C1 segment of cervical spinal cord (tissue), 14 donors: ENCODE measurements at places on chromosomes 4 and X.

GRCh38 chr4:162865102-162865501 is 301.6 kb downstream of the NAF1 start:
- no peak for DNase-seq

- DNase-seq: no peak
Observed at GRCh38 chr4:20552004-20552403, 148.3 kb upstream of the PACRGL start.

GRCh38 chr4:187665086-187665485 is 330.5 kb upstream of the ZFP42 start:
- no peak for DNase-seq

- no peak for DNase-seq
Observed at GRCh38 chr4:114025176-114025777, 45.8 kb upstream of the ARSJ start.

DNA sequence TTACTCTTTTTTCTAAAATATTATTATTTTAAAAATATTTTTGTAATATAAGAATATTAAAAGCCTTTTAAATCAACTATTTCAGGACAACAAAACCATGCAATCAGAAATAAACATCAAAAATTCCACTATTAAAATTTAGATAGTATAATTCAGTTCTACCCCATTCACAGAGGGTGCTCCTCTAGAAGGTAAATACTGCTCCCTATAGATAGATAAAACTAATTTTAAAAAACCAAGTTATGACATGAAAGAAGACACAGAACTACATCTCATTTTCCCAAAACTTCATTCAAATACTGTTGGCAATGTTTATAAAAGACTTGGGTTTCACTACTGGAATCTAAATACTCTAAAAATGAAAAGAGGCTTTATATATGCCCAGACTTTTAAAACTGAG is 219.3 kb downstream of the SPOCK3 start:
- no peak for DNase-seq

- DNase-seq: no peak
Observed at GRCh38 chr4:88989990-88990389, 67.0 kb downstream of the FAM13A start.

DNA sequence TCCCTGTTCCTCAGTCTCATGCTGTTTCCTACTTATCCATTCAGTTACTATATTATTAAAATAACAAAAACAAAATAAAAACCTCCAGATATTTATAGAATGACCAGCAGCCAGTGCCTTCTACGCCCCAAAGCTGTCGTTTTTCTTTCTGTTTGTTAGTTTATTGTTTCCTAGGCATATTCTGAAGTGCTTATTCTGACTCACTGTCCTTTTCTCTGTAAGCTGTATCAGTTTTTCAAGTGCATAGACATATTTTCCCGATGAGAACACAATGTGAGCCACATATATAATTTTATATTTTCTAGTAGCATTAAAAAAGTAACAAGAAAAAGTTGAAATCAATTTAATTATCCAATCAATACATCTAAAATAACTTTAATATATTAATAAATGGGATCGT is 2158.6 kb upstream of the TENM3 start:
- no peak for DNase-seq

DNA sequence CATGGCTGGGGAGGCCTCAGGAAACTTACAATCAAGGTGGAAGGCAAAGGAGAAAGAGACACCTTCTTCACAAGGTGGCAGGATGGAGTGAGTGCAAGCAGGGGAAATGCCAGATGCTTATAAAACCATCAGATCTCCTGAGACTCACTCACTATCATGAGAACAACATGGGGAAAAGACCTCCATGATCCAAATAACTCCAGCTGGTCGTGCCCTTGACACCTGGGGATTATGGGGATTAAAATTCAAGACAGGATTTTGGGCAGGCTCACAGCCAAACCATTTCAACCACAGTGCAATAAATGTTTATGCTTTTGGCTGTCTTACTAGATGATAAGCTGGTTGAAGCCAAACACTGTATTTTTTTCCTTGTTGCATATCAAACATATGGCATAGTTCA is 1112.4 kb downstream of the STIM2 start:
- no peak for DNase-seq

- no peak for DNase-seq
Observed at GRCh38 chr4:187996502-187997177, 1.1 kb downstream of the ZFP42 start.

DNA sequence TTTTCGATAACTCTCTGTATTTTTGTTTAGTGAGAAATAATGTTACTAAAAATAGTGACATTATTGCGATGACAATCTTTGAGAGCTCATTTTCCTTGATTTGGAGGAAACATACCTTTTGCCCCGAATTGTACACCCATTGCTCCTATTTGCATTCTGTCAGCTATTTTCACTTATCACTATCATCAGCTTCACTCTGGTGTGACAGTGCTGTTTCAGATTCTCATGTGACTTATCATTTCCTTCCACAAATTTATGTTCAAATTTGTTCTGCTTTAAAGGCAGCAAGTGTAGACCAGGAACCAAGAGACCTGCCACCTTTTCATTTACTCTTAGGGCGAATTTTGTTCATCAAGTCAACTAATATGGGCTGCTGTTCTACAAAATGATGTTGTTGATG is 179.4 kb downstream of the RBM46 start:
- no peak for DNase-seq

GRCh38 chr4:2882341-2882740 is 38.7 kb downstream of the ADD1 start:
- no peak for DNase-seq

DNA sequence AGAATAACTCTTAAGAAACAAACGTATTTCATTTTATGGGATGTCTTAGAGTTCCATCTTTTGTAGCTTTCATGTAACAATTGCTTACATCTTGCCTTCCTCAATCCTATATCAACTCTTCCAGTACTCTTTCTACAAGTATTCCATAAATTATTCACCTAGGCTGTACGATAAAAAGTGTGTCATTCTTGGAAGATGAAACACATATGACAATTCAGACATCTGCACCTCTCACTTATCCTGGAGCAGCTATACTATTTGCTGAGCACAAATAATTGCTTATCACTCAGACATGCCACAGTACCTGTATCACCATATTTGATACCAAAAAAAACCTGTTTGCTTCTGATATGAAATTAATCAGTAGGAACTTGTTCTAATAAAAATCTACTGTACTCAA is 1.0 kb downstream of the POF1B start:
- DNase-seq: no peak

- DNase-seq: no peak
Observed at GRCh38 chrX:63835361-63835760, 50.3 kb upstream of the ARHGEF9 start.

- DNase-seq: no peak
Observed at GRCh38 chr4:76803522-76803921, 94.4 kb downstream of the SOWAHB start.

- no peak for DNase-seq
Observed at GRCh38 chr4:13182133-13182532, 302.0 kb downstream of the RAB28 start.

GRCh38 chr4:104424475-104424941 is 70.2 kb downstream of the CXXC4 start:
- DNase-seq: no peak

GRCh38 chr4:100486496-100486895 is 31.3 kb downstream of the EMCN start:
- no peak for DNase-seq

DNA sequence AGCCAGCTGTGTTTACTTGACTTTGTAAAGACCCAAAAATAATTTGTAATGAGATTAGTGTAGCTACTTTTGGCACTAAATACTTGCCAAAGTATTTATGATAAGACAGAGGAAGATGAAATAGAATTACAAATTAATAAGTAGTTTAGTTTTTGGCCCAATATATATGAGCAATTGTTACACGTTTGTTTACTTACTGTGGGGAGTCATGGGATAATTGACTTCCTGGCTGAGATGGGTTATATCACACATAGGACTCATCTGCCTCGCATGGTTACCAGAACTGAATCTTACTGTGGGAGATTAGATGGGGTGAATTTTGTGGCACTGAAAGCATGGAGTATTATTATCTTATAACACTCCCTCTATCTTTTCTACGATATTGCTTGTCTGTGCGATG is 66.6 kb downstream of the INTS12 start:
- no peak for DNase-seq

DNA sequence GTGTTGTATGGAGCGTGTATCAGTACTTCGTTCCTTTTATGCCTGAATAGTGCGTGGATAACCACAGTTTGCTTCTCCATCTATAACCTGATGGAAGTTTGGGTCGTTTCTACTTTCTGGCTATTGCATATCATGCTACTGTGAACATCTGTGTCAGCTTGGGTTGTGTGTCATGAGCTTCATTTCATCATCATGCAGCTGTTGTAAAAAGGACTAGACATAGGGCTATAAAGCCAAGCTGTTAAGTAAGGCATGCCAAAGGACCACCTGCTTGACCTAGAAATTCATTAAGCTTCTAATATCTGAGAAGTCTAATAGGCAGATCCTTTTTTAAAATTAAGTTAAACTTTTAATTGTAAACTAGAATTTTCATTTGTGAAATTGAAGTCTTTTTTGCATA is 18.4 kb downstream of the SMS start:
- DNase-seq: no peak

- no peak for DNase-seq
Observed at GRCh38 chr4:108148316-108148715, 20.4 kb downstream of the LEF1 start.

DNA sequence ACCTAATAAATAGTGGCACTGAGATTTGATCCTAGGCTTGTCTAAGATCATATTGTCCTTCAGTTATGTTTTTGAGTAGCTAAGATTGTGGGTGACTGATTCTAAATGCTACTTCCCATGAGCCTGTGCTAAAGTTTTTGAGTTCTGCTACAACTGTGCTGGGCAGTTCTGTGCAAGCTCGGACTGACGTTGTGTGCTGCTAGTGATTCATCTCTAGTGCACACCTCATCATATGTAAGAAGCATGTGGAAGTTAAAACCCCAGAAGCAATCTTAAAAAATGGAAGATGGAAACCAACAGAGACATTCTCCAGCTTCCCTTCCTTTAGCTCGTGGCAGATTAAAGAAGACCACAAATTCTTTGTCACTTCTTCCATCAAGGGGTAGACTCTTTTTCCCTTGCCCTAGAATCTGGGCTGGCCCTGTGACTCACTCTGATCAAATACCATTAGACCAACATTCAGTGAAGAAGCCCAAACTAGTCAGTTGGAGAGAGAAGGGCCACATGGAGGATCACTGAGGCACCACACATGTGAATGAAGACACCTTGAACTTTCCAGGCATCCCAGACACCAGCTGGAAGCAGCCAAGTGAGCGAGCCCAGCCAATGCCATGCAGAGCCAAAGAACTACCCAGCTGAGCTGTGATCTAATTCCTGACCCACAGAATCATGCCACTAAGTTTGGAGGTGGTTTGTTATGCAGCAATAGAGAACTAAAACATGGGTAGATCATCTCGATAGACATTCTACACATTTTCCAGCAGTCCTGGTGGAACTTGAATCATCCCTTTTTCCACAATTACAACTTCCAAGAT is 16.8 kb downstream of the ARHGAP6 start:
- DNase-seq: no peak

DNA sequence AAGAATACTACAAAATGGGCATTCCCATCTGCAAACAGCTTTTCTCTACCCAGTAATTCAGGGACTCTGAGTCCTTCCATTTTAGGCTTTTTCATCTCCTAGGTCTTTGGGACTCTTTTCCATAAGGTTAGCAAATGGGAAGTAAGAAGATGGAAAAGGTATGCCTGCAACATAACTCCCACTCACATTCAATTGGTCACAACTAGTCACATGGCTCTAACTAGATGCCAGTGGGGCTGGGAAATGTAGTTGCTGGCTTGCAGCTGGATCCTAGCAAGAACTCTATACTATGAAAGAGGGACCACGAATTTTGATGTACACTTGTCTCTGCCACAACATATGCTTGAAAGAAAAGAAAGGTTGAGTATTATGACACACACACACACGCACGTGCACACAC is 954.9 kb upstream of the FTHL17 start:
- no peak for DNase-seq

GRCh38 chrX:68694435-68695205 is 47.2 kb downstream of the STARD8 start:
- DNase-seq: no peak

GRCh38 chr4:47145630-47146029 is 114.3 kb downstream of the GABRB1 start:
- DNase-seq: no peak

DNA sequence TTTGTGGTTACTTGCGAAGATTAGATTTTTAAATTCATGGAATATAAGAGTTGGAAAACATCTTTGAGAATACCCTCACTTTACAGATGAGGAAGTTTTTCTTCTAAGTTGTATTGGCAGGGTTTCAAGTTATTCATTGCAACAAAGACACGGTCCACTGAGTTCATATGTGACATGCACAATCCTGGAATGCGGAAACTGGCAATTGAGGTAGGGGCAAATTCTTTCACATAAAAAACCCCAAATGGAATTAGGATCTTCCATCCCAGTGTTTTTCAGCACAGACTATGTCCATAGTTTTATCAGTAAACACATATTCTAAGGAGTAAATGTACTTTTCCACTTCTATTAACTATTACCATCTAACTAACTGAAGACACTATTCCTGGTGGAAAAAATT is 81.8 kb upstream of the NAP1L5 start:
- DNase-seq: no peak

DNA sequence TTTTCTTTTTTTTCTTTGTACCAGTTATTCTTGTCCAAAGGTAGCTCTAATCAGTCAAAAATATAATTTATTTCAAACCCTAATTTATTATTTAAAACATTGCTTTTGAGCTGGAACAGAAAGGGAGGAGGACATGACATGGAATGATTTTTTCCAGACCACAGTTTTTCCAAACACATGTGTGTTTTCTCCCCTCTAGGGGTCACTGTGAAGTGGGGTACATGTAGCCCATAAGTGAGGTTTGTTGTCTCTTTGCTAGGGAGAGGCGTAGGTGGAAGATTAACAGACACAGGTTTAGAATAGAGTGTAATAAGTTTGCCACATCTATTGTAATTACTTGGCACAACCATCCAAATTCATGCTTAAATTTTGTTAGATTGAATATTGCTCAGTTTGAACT is 83.0 kb downstream of the TNIP2 start:
- DNase-seq: no peak

- DNase-seq: no peak
Observed at GRCh38 chr4:7581477-7581876, 146.7 kb upstream of the PSAPL1 start.
